ENCODE measurements at places on chromosomes 7 and 10.

DNA sequence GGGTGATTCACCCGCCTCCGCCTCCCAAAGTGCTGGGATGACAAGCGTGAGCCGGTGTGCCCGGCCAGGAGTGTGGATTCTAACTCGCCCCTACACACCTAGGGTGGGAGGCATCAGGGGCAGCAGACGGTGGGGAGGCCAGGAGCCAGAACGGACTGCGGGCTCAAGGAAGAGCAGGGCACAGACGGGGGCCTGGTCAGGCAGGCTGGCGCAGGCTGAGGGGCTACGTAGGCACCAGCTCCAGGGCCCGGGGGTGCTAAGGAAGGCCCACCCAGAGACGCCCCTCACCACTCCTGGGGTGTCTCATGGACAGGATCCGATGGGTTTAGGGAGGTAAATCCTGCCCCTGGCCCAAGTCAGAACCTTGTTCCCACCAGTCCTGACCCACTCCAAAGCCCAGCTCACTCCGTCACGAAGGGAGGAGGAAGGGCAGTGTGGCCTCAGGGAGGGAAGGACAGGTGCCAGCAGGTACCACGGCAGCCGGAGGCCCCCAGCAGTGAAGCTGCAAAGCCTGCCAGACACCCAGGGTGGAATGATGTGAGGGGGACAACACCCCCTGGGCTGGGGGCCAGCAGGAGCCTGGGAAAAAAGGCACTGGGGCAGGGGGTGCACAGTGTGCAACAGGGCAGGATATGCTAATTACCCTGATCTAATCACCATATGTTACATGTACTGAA is 251.4 kb downstream of the MAD1L1 start:
- DNase-seq: no peak

- no peak for DNase-seq
These were observed 30.1 kb upstream of the PTPRN2 start for GRCh38 chr7:158617737-158618128.

DNA sequence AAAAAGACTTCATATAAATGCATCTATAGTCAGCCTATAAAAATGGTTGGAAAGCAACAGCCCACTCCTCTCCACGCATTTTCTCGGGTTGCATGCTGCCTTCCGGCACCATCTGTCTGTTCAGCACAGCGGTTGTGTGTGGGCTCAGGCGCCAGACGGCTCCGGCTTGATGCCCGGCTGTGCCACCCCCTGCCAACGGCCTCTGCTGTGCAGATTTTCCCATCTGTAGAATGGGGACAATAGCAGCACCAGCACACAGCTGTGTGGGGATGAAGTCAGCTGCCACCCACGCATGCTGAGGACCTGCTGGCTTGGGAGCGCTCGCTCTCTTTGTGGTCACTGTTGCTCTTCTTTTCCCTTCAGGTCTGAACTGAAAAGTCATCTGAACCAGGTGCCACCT is 19.5 kb downstream of the PRKAG2 start:
- no peak for DNase-seq

DNA sequence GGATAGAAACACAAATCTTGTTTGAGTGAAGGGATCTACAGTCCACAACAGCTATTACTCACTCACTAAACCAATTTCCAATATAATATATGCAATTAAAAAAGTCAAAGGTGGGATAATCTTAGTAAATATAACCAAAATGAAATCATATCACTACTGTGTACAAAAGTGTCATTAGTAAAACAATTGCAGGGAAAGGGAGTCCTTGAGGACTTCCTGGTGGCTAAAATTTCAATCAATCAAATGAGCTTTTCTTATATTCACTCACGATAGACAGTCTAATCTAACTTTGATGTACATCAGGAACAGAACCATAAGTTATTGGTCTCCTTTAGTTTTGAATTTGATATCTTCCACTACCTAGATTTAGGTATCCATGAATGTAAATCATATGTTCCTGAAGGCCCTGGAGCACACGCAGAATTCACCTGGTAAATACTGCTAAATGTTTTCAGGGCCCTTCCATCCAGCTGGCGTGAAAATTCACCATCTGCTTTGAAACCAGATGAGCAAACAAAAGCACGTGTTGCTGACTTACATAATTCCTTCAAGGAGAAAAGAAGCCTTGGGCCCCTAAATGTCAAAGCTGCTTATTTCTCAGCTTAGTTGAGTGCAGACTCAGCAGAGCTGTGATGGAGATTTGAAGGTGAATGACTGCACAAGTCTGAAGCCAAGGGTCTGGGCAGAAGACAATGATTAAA is 159.3 kb upstream of the TMEM196 start:
- DNase-seq: no peak

GRCh38 chr10:121243609-121244241 is 354.5 kb downstream of the FGFR2 start:
- DNase-seq: no peak

DNA sequence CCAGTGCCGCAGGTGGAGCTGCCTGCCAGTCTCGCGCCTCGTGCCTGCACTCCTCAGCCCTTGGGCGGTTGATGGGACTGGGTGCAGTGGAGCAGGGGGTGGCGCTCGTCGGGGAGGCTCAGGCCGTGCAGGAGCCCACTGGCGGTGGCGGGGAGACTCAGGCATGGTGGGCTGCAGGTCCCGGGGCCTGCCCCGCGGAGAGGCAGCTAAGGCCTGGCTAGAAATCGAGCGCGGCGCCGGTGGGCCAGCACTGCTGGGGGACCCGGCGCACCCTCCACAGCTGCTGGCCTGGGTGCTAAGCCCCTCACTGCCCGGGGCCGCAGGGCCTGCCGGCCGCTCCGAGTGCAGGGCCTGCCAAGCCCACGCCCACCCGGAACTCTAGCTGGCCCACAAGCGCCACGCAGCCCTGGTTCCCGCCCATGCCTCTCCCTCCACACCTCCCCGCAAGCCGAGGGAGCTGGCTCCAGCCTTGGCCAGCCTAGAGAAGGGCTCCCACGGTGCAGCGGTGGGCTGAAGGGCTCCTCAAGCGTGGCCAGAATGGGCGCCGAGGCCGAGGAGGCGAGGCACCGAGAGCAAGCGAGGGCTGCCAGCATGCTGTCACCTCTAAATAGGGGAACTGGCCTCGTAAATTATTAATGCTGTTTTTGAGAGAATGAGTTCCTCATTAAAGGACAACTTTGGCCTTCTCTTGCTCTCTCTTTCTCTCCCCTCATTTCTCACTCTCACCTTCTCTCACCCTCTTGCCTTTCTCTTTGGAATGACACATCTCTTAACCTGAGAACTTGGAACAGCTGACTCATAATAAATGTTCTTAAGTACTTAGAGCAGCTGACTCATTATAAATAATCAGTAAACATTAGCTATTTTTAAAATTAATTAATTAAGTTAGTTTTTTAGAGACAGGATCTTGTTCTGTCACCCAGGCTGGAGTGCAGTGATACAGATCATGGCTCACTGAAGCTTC is 4.9 kb downstream of the ACADSB start:
- DNase-seq: no peak

DNA sequence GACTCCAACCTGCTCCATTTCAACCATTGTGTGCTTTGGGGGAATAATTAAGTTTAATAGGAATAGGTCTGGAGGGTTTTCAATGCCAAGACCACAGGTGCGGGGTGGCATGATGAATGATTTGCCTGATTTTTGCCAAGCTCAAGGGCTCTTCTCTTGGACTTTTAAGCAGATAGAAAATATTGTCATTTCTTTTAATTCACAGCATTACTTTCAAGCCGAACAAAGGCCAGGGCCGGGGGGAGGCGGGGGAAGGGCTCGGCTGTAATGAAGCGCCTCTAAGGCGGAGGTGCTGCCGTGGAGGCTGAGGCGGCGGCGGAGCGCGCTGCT is 6.5 kb downstream of the PTF1A start:
- DNase-seq: no peak

- no peak for DNase-seq
These were observed 17.6 kb downstream of the LGI1 start for GRCh38 chr10:93775356-93775755.

DNA sequence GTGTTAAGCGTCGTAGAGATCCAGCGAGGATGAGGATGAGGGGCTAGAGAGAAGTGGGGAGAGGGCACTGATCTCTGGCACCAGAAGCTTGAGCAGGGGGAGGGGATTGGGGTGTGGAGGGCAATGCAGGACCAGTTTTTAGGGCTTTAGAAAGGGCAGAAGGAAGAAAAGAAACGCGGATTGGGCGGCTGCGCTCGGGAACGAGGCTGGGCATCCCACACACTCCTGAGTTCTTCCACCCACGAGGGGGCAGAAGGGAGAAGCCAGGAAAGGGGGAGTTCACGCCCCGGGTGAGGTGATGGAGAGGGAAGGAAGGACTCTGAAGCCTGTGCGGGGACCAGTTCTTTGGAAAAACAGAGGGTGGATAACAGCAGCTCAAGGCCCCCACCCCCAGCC is 6.1 kb upstream of the VGF start:
- DNase-seq: no peak

GRCh38 chr7:143892527-143893300 is 9.3 kb downstream of the TCAF1 start:
- DNase-seq: no peak

DNA sequence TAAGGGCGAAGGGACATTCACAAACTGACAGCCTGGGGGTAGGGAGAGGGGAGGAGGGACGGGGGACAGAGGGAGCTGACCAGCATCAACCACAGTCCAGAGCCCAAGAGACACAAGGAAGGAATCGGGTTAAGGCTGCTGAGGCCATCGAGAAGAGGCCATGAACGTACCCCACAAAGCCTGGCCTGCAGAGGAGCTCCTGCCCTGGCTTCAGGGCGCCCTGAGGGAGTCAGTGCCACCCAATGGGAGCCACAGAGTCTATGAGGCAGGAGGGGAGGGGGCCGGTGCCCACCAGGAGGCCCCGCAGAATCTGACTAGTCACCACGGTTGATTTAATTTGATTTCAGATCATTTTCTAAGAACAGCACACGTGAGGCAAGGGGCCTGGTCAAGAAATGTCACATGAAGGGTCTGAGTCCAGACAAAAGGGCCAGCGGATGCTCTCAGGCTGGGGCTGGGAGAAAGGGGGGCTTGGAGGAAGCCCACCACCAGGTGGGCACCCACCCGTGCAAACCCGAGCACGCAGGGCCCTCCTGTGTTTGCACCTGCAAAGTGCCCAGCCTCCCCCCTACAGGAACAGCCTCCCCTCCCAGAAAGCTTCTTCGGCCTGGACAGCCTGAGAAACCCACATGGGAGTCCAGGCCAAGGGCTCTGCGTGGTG is 40.4 kb downstream of the CAMK2B start:
- DNase-seq: no peak

DNA sequence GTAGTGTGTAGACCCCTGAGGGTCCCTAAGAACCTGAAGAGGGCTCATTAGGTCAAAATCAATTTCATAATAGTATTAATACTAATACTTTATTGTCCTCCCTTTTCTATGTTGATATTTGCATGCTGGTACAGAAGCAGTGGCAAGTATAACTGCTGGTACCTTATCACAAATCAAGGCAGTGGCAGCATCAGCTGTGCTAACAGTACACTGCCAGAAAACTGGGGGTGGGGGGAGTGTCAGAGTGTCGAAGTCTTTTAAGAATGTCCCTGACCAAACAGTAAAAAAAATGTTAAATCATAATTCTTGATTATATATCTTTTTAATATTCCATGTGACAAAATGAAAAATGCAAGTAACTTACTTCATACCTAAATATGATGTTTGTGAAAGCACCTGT is 716.9 kb downstream of the MAGI2 start:
- DNase-seq: no peak

GRCh38 chr10:114638821-114639625 is 19.1 kb downstream of the ABLIM1 start:
- DNase-seq: no peak

DNA sequence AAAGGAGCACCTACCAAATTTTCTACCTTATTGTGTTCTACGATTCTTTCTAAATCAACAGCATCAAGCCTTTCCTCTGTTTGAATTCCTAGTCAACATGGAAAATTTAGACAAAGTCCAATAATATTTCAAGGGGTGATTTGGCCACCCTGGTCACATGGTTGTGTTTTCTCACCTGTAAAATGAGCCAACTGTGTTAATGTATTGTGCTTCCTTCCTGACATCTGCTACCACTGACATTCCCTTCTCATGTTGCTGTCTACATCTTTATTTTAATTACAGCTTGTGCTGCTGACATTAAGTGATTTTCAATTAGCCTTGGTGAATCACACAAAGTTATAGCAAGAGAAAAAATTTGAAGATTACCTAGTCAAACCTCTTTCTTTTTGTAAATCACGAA is 83.0 kb upstream of the NPSR1 start:
- DNase-seq: no peak

- DNase-seq: no peak
These were observed 30.1 kb downstream of the PDZD8 start for GRCh38 chr10:117345143-117345542.

- DNase-seq: no peak
These were observed 10.7 kb upstream of the VIPR2 start for GRCh38 chr7:159155410-159155809.

GRCh38 chr10:67079126-67079525 is 153.3 kb downstream of the LRRTM3 start:
- no peak for DNase-seq

- no peak for DNase-seq
These were observed 95.4 kb downstream of the ELMO1 start for GRCh38 chr7:37352974-37353948.

- no peak for DNase-seq
These were observed 138.3 kb upstream of the ADCY1 start for GRCh38 chr7:45435846-45436245.

GRCh38 chr10:103145860-103146466 is 47.1 kb downstream of the NT5C2 start:
- DNase-seq: no peak

DNA sequence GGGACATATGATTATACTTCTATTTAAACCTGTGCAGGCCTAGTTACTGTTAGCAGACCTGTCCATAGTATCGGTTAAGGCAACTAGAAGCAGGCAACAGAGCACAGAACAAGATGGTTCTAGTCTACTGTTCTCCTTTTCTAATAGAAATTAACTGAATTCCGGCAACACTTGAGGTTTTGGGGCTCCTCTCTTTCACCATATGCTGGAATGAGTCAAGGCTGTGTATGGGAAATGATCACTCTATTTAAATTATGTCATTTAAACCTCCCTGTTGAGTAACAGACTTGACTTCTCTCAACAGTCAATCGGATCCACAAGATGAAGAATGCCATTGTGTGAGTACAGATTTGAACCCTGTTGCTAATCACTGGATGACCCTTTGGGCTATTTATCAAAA is 6.2 kb upstream of the OTUD1 start:
- no peak for DNase-seq

- no peak for DNase-seq
These were observed 9.0 kb downstream of the ZWINT start for GRCh38 chr10:56351909-56352630.
